Naive thymus-derived CD8-positive, alpha-beta T cell (primary cell): ENCODE measurements at places on chromosomes 16 and 17.
A peak's percentile ranks its signal among the peaks of the same experiment; 100 is the strongest.

DNA sequence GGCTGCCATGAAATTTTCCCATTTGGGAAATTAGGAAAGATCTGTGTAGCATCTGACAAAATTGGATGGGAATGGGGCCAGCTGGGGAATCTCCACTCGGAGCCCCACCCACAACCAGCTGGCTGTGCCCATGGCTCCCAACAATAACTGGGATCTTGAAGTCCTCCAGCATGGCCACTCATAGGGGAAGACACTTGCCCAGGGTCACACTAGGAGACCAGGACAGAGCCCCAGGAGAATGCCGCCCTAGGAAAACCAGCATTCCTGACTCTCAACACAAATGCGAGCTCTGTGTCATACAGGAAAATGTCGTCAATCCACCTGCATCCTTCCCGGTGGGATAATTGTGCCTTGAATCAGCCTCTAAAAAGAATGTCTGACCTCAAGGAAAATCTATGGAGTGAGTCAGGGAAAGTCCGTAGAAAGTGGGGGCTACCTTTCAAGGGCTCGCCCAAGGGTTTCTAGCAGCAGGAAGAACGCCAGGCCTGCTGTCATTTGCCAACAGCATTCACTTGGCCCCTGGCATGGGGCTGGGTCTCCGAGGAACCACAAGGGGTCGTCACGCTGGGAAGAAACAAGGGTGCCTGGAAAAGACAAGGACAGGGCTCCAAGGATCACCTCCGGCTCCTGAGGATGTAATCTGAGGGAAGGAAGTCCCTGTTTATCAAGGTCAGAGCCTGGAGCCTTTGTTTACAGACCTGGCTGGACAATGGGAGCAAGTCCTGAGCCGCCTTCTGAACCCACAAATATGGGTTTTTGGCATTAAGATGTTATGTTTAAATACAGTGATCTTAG is 15.9 kb downstream of the CDH5 start:
- DNase-seq: no peak

DNA sequence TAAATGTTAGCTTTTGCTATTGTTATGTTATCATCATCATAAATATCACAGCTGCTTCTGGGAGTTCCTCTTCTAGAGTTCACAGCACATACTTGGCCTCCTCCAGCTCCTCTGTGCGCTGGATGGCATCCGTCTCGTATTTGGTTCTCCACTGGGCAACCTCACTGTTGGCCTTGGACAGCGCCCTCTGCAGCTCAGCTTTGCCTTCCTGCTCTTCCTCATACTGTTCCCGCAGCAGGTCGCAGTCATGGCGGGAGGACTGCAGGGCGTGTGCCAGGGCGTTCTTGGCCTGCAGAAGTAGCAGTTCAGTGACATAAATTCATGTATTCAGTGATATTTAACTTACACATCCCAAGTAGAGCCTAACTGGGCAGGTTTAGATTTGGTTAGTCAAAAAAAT is 23.4 kb downstream of the MYH8 start:
- DNase-seq: no peak

DNA sequence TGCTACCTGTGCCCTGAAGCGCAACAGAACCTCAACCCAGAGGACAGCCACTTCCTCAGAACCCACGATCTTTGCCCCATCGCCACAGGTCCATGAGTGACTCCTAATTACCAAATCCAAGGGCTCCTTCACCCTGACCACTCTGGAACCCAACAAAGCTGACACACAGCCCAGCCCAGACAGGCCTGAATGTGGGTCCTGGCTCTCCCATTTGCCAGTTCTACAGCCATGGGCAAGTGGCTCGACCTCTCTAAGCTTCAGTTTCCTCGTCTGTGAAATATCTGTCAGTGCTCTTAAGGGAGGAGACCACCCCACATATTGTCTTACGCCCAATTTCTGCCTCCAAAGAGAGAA is 18.0 kb upstream of the ENDOV start:
- no peak for DNase-seq

DNA sequence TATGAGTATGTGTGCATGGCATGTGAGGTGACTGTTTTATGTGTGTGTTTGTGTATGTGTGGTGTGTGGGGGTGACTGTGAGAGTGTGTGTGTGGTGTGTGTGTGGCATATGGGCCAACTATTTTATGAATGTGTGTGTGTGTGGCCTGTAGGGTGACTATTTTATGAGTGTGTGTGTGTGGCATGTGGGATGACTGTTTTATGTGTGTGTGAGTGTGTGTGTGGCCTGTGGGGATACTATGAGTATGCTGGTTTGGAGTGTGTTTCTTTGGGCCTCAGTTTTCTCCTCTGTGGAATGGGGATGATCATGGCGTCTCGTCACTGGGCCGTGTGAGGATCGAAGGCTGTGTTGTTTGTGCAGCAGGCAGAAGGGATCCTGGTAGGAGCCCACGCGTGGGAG is 152.1 kb upstream of the PLCG2 start:
- DNase-seq: no peak

DNA sequence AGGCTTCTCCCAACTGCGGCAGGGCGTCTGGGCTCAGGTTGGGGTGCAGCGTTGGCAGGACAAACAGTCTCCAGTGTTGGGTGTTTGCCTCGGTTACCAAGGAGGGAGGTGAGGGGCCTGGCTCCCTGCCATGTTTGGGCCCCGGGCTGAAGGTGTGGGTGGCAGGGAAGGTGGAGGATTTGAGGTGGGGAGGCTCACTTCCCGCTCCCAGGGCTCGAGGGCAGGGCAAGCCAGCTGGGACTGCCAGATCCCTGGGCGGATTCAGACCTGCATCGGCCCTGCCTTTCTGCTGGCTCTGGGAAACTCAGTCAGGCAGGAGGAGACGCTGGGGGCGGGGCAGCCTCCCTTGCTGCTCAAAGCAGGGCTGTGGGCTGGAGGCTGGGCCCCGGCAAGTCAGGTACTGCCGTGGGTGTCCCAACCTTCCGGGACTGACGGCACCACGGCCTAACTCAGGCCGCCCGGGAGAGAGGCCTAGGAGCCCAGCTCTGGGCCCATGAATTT is 31.3 kb upstream of the KRT17 start:
- no peak for DNase-seq

DNA sequence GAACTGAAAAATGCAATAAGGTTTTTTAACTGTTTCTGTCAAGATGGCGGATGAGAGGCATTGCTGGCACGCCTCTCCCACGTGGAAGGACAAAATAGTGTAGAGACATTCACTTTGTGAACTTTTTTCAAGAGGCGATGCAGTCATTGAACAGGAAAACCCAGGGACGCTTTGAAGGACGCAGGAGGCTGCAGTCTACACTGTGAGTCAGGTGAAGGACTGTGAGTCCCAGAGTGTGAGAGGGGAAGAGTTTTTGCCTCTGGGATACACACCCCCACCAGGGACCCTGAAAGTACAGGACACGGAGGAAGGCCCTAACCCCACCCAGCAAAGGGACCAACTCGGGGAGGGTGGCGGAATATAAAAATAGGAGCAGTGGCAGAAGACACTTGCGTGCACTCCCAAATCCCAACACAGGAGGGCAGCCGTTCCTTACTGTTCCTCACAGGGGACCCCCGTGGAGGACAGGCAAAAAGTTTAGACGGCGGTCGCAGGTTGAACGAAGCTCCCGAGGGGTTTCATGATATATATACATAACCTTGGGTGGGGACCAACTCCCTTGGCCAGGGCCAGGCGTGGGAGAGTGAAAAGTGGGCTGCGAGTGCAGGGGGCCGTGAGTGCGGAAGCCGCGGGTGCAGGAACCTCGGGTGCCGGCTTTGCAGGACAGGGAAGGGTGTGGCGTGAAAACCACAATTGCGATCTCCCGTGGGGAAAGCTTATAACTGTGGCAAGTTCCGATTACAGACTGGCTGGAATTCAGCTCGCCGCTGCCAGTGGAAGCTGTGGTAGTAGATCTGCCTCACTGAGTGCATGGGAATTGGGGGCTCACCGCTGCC is 82.0 kb upstream of the ALOX12 start:
- DNase-seq: peak; percentile 79

DNA sequence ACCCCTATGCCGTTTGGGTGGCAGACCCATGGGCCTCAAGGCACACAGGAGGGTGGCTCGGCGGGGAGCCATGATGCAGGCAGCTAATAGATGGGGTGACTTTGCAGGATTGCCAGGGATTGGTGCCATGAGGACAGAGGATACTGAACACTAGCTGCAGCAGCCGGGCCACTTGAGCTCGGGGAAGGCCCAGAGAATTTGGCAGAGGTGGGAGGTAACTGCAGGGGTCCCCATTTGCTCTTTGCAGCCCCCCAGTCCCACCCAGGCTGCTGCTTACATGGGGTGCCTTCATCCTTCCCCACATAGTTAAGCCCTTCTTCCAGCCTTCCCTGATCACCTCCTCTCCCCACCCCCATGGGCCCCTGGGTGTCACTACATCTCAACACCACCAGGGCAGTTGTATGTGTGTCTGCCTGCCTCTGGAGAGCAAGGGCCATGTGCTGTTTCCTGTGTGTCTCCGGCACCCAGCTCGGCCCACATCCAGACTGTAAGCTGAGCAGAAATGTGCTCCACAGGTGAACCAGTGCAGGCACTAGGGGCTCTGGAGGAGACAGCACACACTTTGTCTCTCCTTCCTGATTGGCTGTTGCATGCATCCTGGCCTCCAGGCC is 52.0 kb downstream of the SREBF1 start:
- DNase-seq: peak; percentile 27

- no peak for DNase-seq
Observed at GRCh38 chr17:55424893-55425540, 3.4 kb upstream of the MMD start.

- DNase-seq: no peak
Observed at GRCh38 chr16:17301593-17302135, 169.1 kb downstream of the XYLT1 start.

DNA sequence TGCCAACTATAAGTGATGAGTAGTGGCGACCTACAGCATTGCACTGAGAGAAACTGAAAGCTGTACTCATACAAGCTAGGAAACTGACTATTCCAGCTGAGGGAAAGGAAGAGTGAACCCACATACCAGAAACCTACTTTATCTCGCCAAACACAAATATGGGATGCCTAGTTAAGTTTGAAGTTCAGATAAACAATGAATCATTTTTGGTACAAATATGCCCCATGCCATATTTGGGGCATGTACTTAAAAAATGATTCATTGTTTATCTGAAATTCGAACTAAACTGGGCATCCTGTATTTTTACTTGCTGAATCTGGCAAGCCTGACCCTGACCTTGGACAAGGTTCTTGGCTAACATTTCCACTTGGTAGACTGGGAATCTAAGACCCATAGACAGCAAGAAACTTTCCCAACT is 527.8 kb upstream of the PSMD7 start:
- no peak for DNase-seq

DNA sequence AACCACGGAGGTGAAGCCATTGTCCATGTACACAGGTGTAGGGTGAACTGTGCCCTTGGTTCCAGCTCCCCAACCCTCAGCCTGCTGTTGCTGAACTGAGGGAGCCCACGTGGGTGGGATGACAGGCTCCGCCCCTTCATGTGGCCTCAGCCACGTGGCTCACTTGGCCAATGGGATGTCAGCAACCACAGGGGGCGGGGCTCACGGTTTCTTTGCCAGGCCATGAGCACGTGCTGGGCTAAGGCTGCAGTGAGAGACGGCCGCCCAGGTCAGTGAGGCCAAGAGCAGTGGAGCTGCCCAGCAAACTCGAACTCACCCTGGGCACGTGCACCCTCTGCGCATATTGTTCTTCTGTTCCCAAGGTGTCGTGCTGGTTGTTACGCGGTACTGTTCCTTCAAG is 282.6 kb downstream of the IRF8 start:
- DNase-seq: no peak

DNA sequence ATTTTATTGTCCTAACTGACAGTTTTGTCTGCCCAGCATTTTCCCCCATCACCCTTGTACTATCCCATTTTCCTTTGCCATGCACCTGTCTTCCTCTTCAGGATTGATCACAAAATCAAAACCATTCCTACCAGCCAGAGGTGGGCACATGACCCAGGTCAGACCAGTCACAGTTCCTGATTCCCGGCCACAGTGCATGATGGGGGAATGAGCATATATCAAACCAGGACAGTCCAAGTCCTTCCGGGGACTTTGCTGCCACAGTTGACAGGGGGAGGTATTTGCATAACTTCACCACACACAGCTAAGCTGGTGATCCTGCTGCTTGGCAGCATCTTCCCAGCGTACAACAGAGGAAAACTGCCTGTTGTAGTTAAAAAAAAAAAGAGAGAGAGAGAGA is 493.9 kb downstream of the WWOX start:
- no peak for DNase-seq
